SK-N-SH treated with all-trans-retinoic acid at 6 μM for 48 hours (cell line): ENCODE measurements at places on chromosomes 13 and 19.
A peak's percentile ranks its signal among the peaks of the same experiment; 100 is the strongest.

DNA sequence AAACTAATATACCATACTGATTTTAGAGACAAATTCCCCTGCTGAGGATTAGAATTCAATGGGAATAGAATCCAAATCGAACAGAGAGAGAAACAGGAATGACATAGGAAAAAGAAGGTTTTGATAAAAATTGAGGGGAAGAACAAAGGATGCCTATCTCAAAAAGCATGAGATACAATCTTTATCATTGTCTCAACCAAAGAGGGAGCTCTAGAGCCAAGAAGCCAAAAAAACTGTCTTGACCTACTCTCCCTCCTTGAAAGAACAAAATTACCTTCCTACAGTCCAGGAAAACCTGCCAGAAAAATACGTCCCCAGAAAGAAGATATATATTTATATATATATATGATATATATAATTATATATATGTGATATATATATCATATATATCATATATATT is 39.2 kb upstream of the MIR17HG start:
- no peak; the same call in 2 of the 3 replicates for ATAC-seq

GRCh38 chr13:114285166-114285808 is 3.9 kb downstream of the UPF3A start:
- no peak for ATAC-seq

DNA sequence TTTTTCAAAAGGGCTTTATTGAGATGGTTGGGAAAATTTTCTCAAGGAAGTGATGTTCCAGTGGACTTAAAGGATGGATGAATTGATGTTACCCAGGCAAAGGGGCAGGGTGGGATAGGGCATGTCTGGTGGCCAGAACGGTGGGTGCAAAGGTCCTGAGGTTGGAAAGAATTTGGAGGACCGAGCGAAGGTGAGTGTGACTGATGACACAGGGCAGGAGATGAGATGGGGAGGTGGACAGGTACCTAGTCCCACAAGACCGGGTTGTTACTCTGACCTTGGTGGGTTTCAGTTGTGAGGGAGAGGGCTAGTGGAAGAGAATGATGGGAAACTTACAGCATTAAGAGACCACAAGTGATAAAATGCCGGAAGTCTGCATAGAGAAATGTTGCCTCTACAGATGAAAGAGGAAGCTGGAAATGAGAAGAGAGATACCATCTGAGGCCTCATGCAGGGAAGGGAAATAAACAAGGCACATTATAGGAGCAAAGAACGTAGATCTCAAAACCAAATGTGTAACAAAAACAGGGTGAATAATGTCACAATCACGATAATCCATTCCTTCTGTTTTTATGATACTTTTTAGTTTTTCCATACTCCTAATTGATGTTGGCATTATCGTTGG is 4.5 kb downstream of the ADGRE1 start:
- ATAC-seq, result no peak

GRCh38 chr13:78319101-78319627 is 284.2 kb downstream of the POU4F1 start:
- ATAC-seq, result no peak

DNA sequence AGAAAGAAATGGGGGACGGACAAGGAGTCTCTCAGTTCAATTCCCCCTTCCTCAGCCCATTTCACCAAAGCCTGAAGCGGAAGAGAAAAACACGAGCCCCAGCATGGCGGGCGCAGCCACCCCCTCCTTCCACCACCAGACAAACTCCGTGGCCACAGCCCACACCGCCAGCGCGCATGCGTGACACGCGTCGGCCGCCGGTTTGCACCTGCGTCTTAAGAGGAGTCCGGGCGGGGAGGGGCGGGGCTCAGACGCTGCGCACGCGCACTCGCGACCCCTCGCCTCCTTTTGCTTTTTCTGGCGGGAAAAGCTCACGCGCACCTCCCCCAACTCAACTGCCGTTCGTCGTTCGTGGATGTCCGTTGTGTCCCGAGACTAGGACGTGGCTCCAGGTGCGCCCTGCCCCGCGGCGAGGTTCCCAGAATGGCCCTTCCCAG is at the start of gene KASH5:
TSS of gene KASH5 (plus strand) at position 314 of the 437 bp plus-strand sequence. CDS start 2,635 bp downstream, outside the sequence.
- peak; percentile 19; the same call in 1 of the 3 replicates for ATAC-seq

- no peak for ATAC-seq
Observed at GRCh38 chr13:111853721-111854120, 213.2 kb upstream of the SOX1 start.

DNA sequence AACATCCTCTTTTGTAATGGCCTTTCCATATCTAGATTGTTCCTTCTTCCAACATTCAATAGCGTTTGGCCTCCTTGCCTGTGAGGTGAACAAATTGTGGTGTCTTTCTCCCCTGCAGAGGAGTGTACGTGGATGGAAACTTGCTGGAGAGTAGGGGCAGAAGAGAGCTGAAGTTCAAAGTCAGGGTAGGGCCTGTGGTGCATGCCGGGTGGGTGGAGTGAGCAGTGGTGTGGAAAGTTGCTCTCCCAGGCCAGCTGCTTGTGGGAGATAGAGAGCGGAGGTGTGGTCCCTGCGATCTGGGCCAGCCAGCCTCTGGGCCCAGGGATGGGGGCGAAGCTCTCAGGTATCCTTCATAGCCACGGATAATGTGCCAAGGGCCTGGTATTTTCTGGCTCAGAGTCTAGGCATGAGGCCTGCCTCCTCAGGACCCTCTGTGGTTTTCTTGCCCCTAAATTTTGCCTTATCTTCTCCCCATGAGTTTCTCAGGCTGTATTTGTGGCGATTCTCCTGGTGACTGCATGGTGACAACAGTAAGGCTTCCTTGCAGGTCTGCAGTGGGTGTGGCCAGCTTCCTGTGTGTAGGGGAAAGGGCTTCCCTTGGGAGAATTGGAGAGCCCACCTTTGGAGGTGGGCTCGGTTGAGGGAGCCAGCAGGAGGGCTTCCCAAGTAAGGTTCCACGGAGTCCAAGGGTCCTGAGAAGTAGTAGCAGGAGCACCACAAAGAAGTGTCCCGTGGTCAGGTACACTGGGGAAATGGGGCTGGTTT is 6.7 kb downstream of the RGCC start:
- ATAC-seq, result no peak

DNA sequence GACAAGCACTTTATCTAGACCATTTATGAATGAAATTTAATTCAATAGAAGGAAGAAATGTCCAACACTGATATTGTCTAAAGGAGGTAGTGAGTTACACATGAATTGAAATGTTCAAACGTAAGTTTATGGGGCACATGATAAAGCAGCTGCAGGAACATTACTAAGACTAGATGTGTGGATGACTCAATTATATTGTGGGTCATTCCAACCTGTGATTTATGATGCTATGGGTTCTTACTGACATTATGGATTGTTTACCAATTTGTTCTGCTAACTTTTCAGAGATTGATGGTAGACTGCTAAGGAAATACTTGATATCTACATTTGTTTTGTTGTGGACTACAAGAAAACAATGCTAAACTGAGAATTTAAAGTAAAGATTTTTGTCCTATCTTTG is 56.1 kb upstream of the ATXN8OS start:
- ATAC-seq, result no peak

GRCh38 chr19:37221136-37221535 is 3.1 kb downstream of the ZNF383 start:
- no peak for ATAC-seq

GRCh38 chr19:35231956-35232645 is 3.6 kb upstream of the FAM187B start:
- ATAC-seq, result no peak

- peak; percentile 90 for ATAC-seq
Observed at GRCh38 chr19:9847087-9847671, 12.1 kb downstream of the PIN1 start.

DNA sequence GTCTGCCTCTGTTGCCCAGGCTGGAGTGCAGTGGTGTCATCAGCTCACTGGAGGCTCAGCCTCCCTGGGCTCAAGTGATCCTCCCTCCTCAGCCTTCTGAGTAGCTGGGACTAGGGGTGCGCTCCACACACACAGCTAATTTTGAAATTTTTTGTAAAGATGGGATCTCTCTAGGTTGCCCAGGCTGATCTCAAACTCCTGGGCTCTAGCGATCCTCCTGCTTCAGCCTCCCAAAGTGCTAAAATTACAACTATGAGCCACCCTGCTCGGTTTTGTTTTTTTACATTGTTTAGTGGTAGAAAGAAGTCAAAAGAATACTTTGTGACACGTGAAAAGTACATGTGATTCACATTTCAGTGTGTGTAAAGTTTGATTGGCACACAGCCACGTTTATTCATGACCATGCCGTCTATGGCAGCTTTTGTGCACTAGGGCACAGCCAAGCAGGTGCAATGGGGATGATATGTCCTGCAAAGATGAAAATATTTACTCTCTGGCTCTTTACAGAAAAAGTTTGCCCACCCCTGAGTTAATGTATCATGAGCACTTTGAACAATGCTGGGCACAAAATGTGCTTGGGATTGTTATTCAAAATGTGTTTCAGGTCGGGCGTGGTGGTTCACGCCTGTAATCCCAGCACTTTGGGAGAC is 16.2 kb upstream of the NFIC start:
- no peak for ATAC-seq

DNA sequence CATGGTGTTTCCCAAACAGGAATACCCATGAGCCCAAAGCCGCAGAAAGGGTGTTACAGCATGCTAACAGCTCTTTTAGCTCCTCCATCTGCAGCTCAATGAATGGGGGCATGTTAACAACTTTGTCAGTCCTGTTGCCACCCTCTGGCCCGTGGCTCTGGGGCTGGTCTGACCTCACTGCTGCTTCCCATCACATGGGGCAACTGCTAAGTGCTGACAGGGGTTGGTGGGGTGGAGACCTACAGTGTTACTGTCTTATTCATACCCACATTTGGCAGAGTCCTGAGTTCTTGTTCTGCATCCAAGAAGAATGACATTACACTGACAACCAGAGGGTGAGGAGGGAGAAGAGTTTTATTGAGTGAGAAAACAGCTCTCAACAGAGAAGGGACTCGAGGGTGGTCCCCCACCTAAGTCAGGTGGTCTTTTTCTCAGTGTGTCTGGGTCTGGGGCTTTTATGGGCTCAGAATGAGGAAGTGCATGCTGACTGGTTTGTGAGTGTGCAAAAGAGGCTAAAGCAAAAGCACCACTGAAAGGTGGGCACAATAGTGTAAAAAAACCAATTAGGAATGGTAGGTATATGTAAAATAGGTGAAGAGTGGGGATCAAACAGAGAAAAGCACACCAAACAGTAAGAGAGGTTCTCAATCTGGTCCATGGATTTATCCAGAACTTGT is 1952.0 kb upstream of the PCDH20 start:
- ATAC-seq, result no peak

DNA sequence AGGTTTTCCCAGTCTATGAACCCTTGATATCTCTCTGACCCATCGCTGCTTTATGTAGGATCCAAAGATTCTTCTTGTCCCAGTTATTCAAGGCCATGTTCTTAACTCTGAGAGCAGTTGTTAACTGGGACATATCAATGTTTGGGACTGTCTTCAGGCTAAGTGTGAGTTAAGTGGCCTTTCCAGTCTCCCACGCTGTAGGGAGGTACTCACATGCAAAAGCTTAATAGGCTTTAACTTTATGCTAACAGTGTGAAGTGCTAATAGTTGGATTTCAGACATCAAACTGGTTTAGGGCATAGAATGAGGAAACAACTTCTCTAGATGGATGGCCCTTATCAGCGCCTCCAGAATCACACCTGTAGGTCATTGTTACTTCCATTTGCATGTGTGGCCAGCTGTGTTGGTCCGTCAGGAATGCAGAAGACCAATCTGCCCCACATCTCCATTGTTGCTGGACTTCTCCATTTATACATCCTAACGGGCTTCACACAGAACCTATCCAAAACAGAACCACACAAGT is 104.7 kb upstream of the MBNL2 start:
- no peak for ATAC-seq

- peak; percentile 51 for ATAC-seq
Observed at GRCh38 chr19:15304140-15304705, 28.1 kb downstream of the BRD4 start.

- no peak for ATAC-seq
Observed at GRCh38 chr19:1840541-1841115, 7.7 kb downstream of the REXO1 start.

DNA sequence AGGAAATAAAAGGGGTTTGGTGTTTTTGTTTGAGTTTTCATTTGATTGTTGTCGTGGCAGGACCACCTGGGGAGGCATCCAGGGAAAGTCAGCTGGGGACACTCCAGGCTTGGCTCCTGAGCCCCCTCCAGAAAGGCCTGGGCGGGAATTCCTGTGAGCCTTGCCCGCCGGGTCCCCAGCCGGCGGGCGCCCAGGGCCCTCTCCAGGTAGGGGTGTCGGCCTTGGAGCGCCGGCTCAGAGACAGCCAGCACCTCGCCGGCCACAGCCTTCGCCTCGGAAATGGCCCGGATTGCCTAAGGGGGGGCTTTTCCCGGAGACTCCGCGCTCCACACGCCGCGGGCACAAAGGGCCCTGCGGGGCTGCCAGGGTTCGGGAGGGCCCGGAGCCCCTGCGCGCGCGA is 125.0 kb downstream of the TNFRSF19 start:
- ATAC-seq, result no peak

- peak; percentile 78 for ATAC-seq
Observed at GRCh38 chr19:13132471-13133180, 14.6 kb downstream of the NACC1 start.

GRCh38 chr13:34672631-34673030 is 269.4 kb upstream of the NBEA start:
- ATAC-seq, result no peak

DNA sequence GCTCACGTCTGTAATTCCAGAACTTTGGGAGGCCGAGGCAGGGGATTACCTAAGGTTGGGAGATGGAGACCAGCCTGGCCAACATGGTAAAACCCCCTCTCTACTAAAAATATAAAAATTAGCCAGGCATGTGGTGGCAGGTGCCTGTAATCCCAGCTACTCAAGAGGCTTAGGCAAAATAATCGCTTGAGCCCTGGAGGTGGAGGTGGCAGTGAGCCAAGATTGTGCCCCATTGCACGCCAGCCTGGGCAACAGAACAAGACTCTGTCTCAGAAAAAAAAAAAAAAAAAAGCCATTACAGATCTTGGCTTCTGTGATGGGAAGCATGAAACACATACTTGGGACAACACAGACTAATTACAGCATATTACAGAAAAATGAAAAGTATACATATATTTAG is 1404.5 kb upstream of the SPRY2 start:
- ATAC-seq, result no peak

GRCh38 chr13:109483284-109483683 is 303.1 kb downstream of the IRS2 start:
- ATAC-seq, result no peak

- ATAC-seq, result peak; percentile 49
Observed at GRCh38 chr13:97385146-97385545, 48.8 kb upstream of the RAP2A start.

DNA sequence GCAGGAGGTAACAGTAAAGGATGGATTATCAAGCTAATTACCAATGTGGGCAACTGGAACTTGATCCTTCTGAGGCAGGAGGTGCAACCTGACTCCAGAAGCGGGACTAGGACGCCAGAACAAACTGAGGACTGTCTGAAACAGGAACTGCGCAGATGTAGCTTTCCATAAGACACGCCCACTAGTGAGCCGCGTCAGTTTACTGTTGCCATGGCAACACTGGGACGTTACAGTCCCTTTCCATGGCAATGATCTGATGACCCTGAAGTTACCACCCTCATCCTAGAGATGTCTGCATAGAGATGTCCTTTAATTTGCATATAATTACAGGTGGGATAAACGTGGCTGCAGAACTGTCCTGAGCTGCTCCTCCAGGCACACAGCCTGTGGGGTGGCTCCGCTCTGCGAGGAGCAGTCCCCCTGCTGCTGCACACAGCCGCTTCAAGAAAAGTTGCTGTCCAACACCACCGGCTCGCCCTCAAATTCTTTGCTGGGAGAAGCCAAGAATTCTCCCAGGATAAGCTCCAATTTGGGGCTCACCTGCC is 816.6 kb downstream of the UQCRFS1 start:
- ATAC-seq, result no peak
